ENCODE measurements at places on chromosomes 3 and 15. TPM values are rescaled to one million over a fixed set of nuclear protein-coding genes. Genes with fewer than 3 reads are reported as not detected.

- no peak for DNase-seq
These were observed 207.8 kb downstream of the PLCL2 start for GRCh38 chr3:17092583-17092933.

DNA sequence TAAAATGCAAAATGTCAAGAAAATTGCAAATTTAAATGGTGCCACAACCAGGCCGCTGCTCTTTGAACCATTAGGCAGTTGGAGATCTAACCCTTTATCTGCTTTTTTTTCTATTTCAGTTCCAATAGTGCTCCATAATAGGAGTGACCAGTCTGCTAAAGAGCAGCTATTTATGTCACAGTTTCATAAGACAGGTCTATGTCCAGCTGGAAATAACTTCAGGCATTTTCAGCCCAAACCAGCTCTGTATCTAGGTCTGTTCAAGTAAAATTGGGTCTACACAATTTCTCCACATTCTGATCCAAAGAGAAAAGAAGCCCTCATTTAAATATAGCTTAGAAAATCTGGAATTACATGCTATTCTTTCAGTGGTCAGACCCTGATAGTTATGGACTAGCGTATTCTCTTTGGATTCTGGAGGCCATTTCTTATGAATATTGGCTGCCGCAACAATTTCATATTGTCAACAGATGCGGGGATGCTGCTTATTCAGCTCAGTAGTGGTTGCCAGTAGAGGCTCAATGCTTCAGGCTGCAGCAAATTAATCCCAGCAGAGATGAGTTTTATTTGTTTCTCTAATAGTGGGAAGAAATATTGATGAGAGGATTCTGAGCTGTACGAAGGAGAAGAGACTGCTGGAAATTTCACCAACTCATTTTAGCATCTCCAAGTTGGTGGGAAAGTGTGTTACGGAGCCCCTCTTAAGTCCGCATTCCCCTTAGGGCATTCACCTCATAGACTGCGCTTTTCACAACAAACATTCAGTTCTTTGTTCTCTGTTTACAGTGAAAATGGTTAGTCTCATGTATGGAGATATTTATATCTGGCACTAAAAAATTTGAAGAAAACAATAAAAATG is 887.0 kb downstream of the ROBO1 start:
- DNase-seq: no peak

GRCh38 chr3:52292247-52293065 is 4.8 kb downstream of the GLYCTK start:
- DNase-seq: no peak

The SLC22A13 gene
- 0.64 TPM for total RNA-seq

DNA sequence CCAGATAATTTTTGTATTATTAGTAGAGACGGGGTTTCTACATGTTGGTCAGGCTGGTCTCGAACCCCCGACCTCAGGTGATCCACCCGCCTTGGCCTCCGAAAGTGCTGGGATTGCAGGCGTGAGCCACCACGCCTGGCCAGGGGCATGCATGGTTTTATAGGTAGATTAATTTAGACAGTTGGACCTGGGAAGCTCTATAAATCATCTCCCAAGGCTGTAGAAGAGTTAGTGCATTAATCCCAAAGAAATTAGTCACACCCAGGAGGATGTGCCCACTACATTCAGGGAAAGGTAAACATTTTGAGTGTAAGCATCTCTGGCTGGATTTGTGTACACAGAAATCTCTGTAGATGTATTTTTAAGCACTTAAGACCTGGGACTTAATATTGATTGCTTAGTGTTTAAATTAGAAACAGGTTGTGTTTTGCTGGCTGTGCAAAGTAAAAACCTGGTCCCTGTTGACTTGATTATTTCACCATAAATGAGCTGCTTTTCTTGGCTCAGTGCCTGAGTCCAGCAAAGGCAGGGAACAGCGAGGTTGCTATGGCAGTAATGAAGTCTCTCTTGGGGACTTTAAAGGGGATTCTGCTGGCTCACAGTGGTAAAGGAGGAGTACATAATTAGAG is 19.2 kb downstream of the EXOSC7 start:
- DNase-seq: peak; percentile 80

The MKRN3 gene
- total RNA-seq: not detected

Data from lung (tissue), 17 donors.